CD4-positive, alpha-beta T cell treated with Interleukin-6 for 4 hours (primary cell): ENCODE measurements at places on chromosomes 4 and X.

DNA sequence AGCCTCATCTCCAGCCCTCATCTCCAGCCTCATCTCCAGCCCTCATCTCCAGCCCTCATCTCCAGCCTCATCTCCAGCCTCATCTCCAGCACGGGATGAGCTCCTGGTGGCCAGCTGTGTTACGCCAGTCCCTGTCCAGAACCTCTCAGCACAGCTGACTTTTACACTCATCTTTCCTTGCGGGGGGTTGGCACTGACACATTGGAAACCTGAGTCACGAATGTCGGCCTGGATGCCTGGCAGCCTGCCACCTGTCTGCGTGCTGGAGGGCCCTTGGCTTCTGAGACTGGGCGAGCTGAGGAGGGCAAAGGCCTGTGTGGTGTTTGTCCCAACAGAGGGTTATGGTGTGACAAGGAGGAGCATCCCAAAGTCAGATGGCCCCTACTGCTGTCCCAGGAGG is 66.1 kb upstream of the HGFAC start:
- DNase-seq, result no peak

DNA sequence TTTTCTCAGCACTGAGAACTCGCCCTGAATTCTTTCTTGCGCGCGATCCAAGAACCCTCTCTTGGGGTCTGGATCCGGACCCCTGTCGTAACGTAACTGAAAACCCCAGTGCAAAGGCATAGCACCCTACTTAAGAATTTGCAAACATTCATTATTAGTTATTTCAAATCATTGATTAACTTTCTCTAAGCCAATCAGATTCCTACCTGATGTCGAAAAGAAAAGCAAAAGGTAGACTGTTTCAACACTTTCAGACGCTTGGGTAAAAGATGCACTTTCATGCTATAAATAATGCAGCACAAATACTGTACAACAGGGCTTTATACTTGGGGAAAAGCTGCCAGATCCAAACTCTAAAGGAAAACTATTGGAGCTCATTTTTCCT is 817 bp upstream of the WDR19 start:
- no peak for DNase-seq

DNA sequence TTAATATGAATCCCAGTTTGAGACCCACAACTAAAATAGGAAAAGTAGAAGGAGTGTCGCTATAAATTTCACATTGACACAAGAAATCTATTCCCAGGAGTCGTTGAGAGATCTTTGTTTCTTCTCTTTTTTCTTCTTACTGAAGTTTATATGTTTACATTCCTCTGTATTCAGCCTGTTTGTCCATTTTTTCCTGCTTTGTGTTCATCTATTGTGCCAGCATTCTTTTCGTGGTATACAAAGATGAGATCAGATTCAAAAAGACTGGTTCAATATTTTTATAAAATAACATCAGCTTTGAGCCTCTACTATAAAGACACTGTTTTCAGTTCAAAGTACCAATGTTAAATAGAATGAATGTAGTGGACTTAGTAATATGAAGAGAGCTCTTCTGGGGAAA is 95.4 kb upstream of the MYOZ2 start:
- no peak for DNase-seq

DNA sequence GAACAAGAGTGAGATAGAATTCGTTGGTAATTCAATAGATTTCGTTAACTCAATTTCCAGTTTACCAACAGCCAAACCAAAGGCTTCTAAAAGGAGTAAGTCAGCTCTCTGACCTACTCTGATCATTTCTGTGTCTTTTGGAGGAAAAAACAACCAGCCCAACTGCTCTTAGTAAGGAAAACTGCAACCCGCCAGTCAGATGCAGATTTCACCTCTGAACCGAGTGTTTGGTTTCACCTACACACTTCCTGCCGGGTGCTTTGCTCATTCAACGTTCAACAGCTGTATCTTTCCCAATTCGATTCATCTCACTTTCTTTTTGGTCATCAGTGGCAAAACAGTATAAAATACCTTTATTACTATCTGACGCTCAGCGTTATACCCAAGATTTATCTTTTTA is 24.5 kb downstream of the TMSB4X start:
- DNase-seq, result peak; percentile 66

- no peak for DNase-seq
Measured at GRCh38 chr4:114358901-114359300, 239.7 kb upstream of the UGT8 start.

DNA sequence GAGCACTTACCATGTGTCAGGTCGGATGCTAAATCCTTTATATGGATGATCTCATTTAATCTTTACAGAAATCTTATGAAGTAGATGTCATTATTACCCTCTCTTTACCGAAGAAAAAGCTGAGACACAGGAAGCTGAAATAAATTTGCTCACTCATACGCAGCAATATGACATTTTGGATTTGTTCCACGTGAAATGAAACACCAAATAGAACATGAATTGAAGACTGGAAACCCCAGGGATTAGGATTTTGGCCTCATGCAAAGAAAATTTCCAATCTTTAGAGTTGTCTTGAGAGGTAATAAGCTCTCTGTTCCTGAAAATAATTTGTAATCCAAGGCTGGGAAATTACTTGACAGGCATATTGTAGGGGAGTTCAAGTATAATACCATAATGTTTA is 354.4 kb upstream of the CLNK start:
- DNase-seq, result no peak

GRCh38 chr4:76748649-76749048 is 149.3 kb downstream of the SOWAHB start:
- no peak for DNase-seq

- DNase-seq, result no peak
Measured at GRCh38 chrX:139203651-139204570, 326.6 kb upstream of the F9 start.

DNA sequence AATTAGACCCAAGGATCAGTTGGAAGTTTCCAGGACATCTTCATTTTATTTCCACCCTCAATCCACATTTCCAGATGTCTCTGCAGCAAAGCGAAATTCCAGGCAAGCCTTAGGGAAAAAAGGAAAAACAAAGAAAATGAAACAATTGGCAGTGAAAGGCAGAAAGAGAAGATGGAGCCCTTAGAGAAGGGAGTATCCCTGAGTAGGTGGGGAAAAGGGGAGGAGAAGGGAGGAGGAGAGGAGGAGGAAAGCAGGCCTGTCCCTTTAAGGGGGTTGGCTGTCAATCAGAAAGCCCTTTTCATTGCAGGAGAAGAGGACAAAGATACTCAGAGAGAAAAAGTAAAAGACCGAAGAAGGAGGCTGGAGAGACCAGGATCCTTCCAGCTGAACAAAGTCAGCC is at the start of gene PLP1:
TSS of gene PLP1 (plus strand) at position 295 of the 400 bp plus-strand sequence. CDS start 156 bp downstream, outside the sequence.
- no peak for DNase-seq

DNA sequence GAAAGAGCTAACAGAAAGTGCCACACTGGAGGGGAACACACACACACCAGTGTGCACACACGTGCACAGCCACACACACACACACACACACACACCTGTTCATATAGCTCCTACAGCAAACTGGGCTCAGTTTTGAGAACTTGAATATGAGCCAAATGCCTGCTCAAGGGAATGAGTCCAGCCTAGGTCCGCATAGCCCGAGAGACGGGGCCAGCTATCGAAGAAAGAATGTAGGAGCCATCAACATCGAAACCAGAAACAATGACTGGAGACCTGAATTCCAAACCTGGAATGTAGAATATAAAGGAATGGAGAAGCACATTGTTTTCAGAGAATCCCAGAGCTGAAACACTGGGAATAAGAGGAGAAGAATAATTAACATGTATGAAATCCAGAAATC is 37.6 kb upstream of the ERVMER34-1 start:
- no peak for DNase-seq

DNA sequence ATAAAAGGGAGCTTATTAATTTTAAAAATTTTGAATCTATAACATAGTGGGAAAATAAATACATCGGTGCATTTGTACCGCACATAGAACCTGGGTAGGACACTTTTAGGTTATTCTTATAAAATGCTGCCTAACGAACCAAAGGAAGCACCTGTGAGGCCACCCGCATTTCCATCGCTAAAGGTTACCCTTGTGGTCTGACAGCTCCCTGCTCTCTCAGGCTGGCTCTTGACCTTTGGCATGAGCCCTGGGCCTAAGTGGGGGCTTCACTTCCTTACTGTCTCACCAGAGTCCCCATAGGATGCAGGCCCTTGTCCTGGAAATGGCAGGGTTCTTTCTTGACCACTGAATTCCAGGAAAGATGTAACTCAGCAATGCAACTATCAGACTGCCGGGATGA is 46.0 kb downstream of the HADH start:
- no peak for DNase-seq

GRCh38 chr4:3077796-3078195 is 3.3 kb downstream of the HTT start:
- DNase-seq, result no peak

- DNase-seq, result no peak
Measured at GRCh38 chr4:26085551-26085950, 171.5 kb downstream of the SMIM20 start.
